ENCODE measurements at places on chromosomes 4 and X. TPM values are rescaled to one million over a fixed set of nuclear protein-coding genes. Genes with fewer than 3 reads are reported as not detected.

Gene C4orf54
- polyA plus RNA-seq, result 111 TPM

Gene MAGEA1
- polyA plus RNA-seq, result not detected

Gene MAGEE1
- 2.6 TPM for polyA plus RNA-seq

Gene FOXR2
- polyA plus RNA-seq, result not detected

Gene SMPX
- 291 TPM for polyA plus RNA-seq

Gene PTTG2
- polyA plus RNA-seq, result not detected

Gene ZNF157
- 0.35 TPM for polyA plus RNA-seq

Gene MAGEB17
- not detected for polyA plus RNA-seq

Gene VSIG4
- 12.1 TPM for polyA plus RNA-seq

Gene ANAPC10
- polyA plus RNA-seq, result 15.2 TPM

Gene YY2
- polyA plus RNA-seq, result 1.2 TPM

Gene CNOT6L
- 32.3 TPM for polyA plus RNA-seq

Gene NEIL3
- polyA plus RNA-seq, result 2.4 TPM

Gene GIMD1
- polyA plus RNA-seq, result 0.09 TPM

Gene LRP2BP
- 6.5 TPM for polyA plus RNA-seq

Gene FAM184B
- 7.7 TPM for polyA plus RNA-seq

Gene DNAAF6
- not detected for polyA plus RNA-seq

Gene S100P
- 0.67 TPM for polyA plus RNA-seq

Gene LAMP2
- polyA plus RNA-seq, result 131 TPM

Gene COL4A5
- polyA plus RNA-seq, result 14.6 TPM

Gene EPHA5
- 0.43 TPM for polyA plus RNA-seq

Gene STATH
- polyA plus RNA-seq, result not detected

Gene TBX22
- polyA plus RNA-seq, result 0.09 TPM

Measured in forelimb muscle (tissue), 1 donor.